Stimulated activated CD8-positive, alpha-beta memory T cell treated with anti-CD3 and anti-CD28 coated beads, Interleukin-15, amount 100 ng/mL, for 24 hours (primary cell): ENCODE measurements at places on chromosomes 1 and 21.

DNA sequence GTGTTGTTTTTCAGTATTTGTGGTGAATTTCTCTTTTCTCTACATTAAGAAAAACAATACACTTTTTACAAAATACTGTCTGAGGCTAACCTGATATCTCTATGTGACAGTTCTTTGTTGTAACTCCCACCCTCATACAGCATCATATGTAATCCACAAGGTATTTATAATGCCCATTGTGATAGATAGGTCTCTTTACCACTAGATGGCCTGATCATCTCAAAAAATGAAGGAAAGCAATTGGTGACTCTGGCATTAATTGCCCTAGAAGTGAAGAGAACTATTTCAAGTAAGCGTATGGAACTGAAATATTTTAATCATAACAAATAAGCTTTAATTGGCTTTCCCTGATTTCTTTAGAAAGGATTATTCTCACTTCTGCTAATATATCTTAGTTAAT, 36.2 kb upstream of the HFM1 start:
- DNase-seq = no peak

DNA sequence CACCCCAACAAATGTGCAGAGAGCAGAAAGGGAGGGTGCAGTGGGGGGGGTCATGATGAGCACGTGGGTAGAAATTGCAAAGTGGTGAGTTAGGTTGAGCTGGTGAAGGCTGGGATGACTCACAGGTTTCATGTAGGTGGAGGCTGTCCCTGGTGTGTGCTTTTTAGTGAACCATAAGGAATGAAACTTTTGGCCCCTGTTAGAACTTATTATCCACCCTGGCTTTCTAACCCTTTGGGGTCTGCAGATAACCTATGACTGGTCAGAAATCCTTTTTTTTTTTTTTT, 46.9 kb downstream of the DOP1B start:
- DNase-seq = no peak

GRCh38 chr1:110554871-110555801, 36.2 kb upstream of the KCNA10 start:
- peak; percentile 31 for DNase-seq

GRCh38 chr1:204782118-204782700, 88.5 kb upstream of the NFASC start:
- DNase-seq = no peak

- DNase-seq = no peak
Observed at GRCh38 chr1:236494586-236495466, 29.0 kb upstream of the LGALS8 start.

DNA sequence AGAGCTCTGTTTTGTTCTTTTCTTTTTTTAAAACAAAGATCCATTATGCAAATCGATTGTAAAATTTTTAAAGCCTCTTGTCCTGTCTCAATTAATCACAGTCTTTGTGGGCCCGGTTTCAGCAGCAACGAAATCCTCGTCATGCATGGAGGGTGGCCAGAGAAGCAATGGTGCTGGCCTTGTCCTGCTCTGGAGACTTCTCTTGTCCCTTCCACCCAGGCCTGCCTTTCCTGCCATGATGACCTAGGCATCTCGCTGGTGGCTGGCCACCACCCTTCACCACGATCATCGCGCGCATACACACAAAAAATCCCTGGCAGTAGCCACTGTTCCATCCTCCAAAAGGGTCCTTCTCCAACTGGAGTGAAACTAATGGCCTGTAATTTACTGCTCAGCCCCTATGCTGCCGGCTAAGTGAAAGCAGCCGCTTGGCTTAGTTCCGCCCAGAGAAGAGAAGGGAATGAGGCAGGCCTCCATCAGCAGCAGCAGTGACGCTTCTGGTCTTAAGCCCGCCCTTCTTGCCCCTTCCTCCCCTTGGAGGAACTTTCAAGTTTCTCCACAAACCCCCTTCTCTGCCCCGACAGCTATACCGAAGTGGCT, 309.5 kb downstream of the NPHP4 start:
- no peak for DNase-seq

DNA sequence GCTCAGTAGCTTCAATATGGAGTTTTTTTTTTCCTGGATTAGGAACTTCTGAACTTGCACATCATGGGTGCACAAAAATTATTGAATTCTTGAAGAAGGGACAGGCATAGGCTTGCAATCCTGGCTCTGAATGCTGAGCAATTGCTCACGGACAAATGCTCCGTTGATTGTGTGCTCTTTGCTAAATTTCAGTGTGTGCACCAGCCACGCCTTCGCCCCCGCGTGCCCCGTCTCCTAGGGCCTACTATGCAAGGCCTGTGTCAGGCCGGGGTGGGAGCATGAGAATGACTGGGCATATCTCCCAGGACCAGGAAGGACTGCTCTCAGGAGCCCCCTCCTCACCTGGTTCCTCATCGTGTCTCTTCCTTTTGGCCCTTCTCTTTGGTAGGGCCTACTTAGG, 17.4 kb downstream of the IL6R start:
- no peak for DNase-seq

- no peak for DNase-seq
Observed at GRCh38 chr1:203037509-203038190, 11.4 kb downstream of the PPFIA4 start.

GRCh38 chr1:232037774-232038388, 411.3 kb downstream of the DISC1 start:
- DNase-seq = no peak

DNA sequence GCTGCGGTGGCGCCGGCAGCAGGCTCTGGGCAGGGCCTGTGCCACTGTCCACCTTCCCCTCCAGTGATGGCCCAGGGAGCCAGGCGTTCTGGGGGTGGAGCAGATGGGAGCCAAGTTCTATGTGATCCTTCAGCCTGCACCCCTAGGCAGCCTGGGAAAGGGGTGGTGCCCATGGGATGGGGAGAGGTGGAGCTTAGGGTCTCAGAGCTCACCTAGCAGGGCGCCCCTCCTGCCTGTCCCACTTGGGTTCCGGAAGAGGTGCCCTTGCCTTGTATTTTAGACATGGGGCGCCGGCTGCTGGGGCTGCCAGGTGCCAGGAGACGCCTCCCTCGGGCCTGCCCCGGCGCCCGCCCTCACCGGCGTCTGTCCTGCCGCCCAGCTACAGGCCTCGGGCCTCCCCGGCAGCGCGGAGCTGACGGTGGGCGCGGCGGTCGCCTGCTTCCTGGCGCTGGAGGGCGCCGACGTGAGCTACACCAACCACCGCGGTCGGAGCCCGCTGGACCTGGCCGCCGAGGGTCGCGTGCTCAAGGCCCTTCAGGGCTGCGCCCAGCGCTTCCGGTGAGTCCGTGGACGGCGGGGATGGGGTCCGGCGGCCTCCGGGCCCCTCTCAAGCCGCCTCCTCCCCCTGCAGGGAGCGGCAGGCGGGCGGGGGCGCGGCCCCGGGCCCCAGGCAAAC, 3.1 kb upstream of the MMP23B start:
- DNase-seq = no peak

GRCh38 chr1:200945111-200945510, 50.4 kb downstream of the INAVA start:
- DNase-seq = no peak

GRCh38 chr1:4729090-4729471, 74.7 kb downstream of the AJAP1 start:
- no peak for DNase-seq

- no peak for DNase-seq
Observed at GRCh38 chr1:84918726-84919336, 25.8 kb upstream of the LPAR3 start.

DNA sequence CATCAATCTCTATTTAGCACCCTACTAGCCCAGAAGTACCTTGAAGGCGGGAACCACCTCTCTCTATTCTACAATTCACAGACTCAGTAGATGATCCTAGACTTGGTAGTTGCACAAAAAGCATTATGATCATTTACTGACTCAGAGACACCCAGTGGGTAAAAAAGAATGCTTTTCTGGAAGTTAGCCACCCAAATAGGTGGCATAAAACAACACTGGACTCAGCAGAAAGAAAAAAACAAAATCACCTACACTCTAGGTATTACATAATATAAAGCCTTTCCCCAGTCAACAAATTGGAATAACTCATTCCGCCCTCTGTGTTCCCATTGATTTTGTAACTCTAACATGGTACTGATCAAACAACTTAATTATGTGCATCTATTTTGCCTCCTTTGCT, 126.3 kb downstream of the PTPN14 start:
- DNase-seq = no peak

DNA sequence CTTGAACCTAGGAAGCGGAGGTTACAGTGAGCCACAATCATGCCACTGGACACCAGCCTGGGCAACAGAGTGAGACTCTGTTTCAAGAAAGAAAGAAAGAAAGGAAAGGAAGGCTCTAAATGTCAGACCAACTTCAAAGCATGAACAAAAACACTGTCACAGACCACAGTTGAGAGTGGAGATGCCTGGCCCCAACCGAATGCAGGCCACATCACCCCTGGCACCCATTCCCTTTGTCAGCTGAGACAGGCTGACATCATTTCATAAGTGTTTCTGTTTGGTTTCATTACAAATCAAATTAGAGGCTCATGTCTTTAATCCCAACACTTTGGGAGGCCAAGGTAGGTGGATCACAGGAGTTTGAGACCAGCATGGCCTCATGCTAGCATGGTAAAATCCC, 28.6 kb upstream of the NADK start:
- DNase-seq = no peak

- DNase-seq = no peak
Observed at GRCh38 chr1:157966031-157966537, 27.4 kb upstream of the KIRREL1 start.

DNA sequence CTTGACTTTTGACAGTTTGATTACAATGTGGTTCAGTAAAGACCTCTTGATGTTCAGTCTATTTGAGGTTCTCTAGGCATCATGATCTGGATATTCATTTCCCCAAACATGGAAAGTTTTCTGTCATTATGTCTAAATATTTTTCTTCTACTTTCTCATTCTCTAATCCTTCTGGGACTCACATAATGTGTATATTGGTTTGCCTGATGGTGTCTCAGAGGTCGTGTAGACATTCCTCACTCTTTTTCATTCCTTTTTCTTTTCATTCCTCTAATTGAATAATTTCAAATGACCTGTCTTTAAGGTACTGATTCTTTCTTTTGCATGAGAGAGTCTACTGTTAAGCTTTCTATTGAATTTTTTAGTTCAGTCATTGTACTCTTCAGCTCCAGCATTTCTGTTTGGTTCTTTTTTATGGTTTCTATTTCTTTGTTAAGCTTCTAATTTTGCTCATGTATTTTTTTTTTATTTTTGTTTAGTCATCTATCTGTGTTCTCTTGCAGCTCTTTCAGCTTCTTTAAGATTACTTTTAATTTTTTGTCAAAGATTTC, 158.4 kb downstream of the GDAP2 start:
- no peak for DNase-seq

GRCh38 chr1:27556781-27557595, 47.0 kb downstream of the AHDC1 start:
- peak; percentile 43 for DNase-seq
